ENCODE measurements at places on chromosomes 2 and 18.

GRCh38 chr2:50398766-50399056 is 633.2 kb downstream of the NRXN1 start:
- no peak for DNase-seq

- no peak for DNase-seq
These were observed 54.9 kb upstream of the TSPYL6 start for GRCh38 chr2:54310961-54311360.

- no peak for DNase-seq
These were observed 91.1 kb downstream of the INHBB start for GRCh38 chr2:120436885-120437603.

- no peak for DNase-seq
These were observed 1.3 kb downstream of the CEP68 start for GRCh38 chr2:65057391-65058052.

GRCh38 chr2:181907057-181907456 is 15.5 kb downstream of the ITPRID2 start:
- no peak for DNase-seq

- DNase-seq, result no peak
These were observed 231.1 kb downstream of the LDLRAD4 start for GRCh38 chr18:13449651-13450050.

DNA sequence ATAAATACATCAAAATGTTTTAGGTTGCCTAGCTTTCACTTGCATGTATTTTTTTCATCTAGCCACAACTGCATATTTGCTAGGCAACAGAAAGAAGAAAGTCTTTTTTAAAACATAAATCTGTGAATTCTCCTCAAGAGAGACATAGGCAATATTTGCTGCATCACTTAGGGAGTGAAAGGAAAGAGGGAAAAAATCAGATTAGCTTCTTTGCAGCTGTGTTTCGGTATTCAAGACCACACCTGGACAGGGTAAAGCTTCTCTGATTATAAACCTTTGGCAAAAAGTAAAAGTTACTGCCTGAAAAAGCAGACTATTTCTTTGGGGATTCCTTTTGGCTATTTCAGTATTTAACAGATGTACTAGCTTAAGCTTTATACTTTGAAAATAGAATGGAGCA is 280.9 kb upstream of the ZSWIM2 start:
- no peak for DNase-seq

All from eye (tissue), 1 donor.